Astrocyte of the spinal cord (primary cell): ENCODE measurements at places on chromosomes 3 and 15.

DNA sequence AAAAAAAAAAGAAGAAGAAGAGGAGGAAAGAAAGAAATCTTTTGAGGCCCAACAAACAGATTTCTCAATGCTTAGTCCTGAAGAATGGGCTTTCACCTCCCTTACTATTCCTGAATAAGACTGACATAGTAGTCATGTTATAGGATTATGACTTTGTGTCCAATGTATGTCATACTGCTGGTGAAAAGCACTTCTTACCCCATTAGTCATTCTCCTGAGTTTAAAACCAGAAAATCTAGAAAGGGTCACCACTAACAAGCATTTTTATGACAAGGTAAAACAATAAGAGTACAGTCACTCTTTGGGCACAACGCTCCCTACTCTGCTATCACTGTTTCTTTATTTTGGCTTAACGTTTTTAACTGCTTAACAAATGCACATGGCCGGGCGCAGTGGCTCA lies 88.2 kb downstream of the IGSF11 start:
- no peak for DNase-seq

GRCh38 chr3:181660337-181660736 lies 51.4 kb upstream of the SOX2 start:
- no peak for DNase-seq

DNA sequence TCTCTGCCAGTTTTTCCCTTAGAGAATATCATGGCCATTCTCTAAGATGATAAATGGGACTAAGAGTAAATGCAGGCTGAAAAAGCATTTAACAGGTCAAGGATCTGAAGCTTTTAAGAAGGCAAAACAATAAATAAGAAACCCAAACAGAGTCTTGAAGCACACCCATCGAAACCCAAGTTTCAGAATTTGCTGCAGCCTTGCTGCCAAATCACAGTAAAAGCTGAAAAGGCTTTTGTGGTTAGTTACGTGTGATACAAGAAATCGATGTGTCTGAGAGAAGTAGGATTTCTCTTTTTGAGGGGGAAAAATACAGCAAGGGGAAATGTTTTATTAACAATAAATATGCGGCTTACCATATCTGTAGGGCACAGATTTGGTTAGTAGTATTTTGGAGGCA lies 92.0 kb downstream of the IGF1R start:
- no peak for DNase-seq

GRCh38 chr3:51997935-51998596 lies 2.4 kb upstream of the RPL29 start:
- DNase-seq: no peak

DNA sequence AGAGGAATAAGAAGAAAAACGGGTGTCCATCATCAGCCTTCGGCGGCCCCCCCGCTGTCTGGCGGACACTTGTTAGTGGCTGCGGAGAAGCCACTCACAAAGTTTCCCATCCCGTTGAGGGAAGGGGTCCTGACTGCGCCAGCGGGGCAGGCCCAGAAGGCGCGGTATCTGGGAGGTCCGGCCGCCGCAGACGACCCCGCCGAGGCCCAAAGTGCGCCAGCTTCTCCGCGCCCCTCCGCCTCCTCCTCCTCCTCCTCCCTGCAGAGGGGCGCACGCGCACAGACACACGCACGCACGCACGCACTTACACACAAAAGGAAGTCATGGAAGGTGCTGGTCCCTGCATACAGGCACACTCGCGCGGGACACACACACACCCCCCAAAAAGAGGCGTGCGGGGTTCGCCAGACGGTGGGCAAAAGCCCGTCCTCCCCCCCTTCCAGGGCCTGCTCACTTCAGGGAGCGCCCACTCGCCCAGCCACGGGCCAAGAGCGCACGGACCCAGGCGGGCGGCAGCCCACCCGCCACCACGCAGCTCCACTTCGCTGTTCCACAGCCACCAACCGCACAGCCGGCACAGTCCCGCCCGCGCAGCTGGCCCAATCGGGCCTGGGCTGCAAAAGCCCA lies 18.0 kb downstream of the ZNF148 start:
- peak; percentile 51 for DNase-seq

- no peak for DNase-seq
Observed at GRCh38 chr3:129003578-129004112, 2.5 kb downstream of the EFCC1 start.

- no peak for DNase-seq
Observed at GRCh38 chr15:63352808-63353207, 28.8 kb downstream of the CA12 start.

GRCh38 chr15:69314736-69315135 lies 16.0 kb downstream of the PAQR5 start:
- DNase-seq: no peak

DNA sequence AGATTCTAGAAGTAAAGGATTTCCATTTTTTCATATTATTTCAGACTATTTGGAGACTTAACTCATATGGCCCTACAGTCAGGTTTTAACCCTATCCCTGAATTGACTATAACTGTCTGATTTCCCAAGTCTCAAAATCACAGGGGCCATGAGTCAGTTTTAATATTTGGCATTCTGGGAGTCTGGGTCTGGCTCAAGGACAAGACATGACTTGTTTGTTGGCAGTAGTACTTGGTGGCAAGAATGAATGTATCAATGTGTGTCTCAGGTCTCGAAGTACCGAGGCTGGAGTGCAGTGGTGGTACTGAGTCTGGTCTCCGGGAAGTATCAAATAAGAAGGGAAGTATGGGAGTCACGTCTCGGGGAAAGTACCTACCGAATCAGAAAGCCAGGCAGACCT lies 10.8 kb downstream of the UMPS start:
- peak; percentile 51 for DNase-seq
